Suppressor macrophage treated with lipopolysaccharide for 1 hour (primary cell): ENCODE measurements at places on chromosomes 7 and 10.

GRCh38 chr10:25175527-25176420 lies 973 bp downstream of the GPR158 start:
- DNase-seq = no peak

- no peak for DNase-seq
Observed at GRCh38 chr10:77634939-77635338, 2.7 kb downstream of the KCNMA1 start.

- DNase-seq = no peak
Observed at GRCh38 chr7:66176914-66177313, 28.2 kb upstream of the TPST1 start.

GRCh38 chr7:115106316-115106715 lies 184.4 kb downstream of the MDFIC start:
- DNase-seq = no peak

- peak; percentile 21 for DNase-seq
Observed at GRCh38 chr7:101465576-101466196, 103.0 kb downstream of the COL26A1 start.

- peak; percentile 38 for DNase-seq
Observed at GRCh38 chr10:87775766-87776165, 42.3 kb downstream of the ATAD1 start.

GRCh38 chr10:74227697-74228424 lies 76.8 kb downstream of the ADK start:
- peak; percentile 94 for DNase-seq

DNA sequence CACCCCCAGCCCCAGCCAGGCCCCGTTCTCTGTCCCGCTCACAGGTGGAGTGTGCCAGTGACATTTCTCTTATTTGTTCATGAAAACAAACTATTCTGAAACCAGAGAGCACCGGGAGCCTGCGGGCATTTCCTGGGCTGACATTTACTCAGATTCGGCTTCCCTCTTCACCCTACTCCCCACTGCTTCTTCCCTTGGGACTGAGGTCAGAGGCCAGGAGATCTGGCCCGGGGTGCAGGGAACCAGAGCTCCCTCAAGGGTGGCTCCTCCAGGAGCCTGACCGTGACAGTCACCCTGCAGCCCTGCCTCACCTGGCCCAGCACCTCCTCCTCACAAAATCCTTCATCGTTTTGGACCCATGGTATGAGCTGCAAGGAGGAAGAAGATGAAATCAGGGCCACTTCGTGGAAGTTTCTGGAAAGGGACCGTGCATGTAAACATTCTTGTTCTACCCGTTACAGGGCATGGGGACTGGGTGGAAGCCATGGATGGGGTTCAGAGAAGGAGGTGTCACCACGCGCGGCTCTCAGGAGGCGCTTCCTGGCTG lies 12.2 kb downstream of the BHLHA15 start:
- no peak for DNase-seq

GRCh38 chr7:152054367-152055230 lies 29.1 kb downstream of the GALNT11 start:
- no peak for DNase-seq

DNA sequence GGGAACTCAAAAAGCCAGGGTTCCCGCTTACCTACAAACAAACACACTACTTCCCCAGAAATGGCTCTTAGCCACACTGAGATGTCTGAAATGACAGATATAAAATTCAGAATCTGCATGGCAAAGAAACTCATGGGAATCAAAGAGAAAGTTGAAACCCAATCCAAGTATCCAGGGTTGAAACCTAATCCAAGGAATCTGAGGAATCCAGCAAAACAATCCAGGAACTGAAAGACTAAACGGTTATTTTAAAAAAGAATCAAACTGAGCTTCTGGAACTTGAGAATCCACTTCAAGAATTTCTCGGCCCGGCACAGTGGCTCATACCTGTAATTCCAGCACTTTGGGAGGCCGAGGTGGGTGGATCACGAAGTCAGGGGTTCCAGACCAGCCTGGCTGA lies 568.8 kb downstream of the POM121L12 start:
- no peak for DNase-seq

DNA sequence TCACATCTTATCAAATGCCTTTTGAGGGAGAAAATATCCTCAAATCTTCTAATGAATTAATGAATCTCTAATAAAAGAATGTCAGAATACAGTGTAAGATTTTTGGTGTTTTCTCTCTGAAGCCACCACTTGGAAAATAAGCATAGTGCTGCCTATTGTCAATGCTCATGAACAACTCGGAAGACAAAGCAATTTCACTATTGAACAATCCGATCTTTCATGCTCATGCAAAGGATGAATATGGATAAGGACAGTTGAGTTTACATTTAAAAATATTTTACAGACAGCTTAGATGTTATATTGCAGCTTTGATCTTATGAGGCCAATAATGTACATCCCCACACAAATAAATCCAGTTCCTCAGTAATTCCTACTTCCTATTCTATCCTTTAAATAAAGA lies 40.6 kb downstream of the MAGI2 start:
- DNase-seq = no peak

- DNase-seq = no peak
Observed at GRCh38 chr7:90626013-90626412, 29.9 kb downstream of the CDK14 start.

GRCh38 chr7:27134392-27134791 lies 3.8 kb upstream of the HOXA4 start:
- peak; percentile 98 for DNase-seq

- DNase-seq = no peak
Observed at GRCh38 chr10:79379512-79380124, 32.3 kb downstream of the PPIF start.

GRCh38 chr7:10418985-10419384 lies 554.7 kb upstream of the PHF14 start:
- no peak for DNase-seq

- no peak for DNase-seq
Observed at GRCh38 chr7:78279032-78279431, 480.5 kb downstream of the PHTF2 start.

DNA sequence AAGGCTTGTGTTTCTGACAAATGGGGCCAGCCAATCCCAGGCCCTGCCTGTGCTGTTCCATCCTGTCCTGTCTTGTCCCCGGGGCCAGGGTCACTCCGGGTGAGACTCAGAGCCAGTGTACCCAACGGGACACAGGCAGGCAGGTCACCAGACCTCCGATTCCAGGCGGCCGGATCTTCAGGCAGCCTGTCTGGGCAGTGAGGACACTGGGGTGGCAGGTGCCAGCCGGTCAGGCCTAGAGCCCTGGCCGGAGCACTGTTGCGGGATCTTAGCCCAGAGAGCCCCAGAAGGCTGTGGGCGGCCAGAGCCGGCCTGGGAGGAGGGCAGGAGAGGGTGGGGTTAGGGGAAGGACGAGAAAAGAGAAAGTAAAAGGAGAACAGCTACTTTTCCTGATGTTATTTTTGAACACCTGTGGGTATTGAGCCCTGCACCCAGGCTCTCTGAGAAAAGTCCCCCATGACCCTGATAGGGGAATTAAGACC lies 134.3 kb upstream of the TNRC18 start:
- DNase-seq = peak; percentile 71

GRCh38 chr10:68697106-68697505 lies 23.9 kb upstream of the CCAR1 start:
- DNase-seq = no peak

- no peak for DNase-seq
Observed at GRCh38 chr7:117193564-117193963, 129.3 kb downstream of the WNT2 start.

DNA sequence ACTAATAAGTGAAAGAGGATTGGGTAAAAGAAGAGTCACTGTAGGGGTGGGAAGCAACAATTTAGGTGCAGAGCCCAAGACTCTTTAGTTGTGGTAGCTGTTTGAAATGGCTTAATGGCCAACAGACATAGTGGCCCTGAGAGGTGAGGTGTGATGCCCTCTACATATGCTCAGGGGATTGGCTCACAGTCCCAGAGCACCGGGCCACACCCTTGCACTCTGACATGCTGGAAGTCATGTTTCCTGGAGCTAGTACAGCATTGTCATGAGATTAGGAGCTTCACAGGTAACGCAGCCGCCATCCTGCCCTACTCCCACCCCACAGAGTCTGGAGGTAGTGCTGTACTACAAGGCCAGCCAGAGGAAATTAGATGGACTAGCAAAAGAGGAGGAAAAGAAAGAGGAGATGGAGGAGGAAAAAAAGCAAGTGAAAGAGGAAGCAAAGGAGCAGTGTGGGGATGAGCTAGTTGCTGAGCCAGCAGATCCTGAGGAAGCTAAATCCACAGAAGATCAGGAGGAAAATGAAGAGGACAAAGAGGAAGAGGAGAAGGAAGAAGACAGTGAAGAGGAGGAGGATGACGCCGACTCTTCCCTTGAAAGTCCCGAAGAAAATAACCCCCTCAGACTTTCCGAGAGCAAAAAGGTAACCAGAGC lies 14.8 kb upstream of the FLNC start:
- no peak for DNase-seq

- no peak for DNase-seq
Observed at GRCh38 chr10:129030603-129030895, 436.5 kb upstream of the MGMT start.

GRCh38 chr10:44988957-44989585 lies 10.5 kb upstream of the DEPP1 start:
- DNase-seq = no peak

GRCh38 chr10:59872892-59873463 lies 33.4 kb downstream of the CCDC6 start:
- peak; percentile 69 for DNase-seq

GRCh38 chr10:104297697-104298660 lies 29.0 kb downstream of the GSTO2 start:
- DNase-seq = no peak

DNA sequence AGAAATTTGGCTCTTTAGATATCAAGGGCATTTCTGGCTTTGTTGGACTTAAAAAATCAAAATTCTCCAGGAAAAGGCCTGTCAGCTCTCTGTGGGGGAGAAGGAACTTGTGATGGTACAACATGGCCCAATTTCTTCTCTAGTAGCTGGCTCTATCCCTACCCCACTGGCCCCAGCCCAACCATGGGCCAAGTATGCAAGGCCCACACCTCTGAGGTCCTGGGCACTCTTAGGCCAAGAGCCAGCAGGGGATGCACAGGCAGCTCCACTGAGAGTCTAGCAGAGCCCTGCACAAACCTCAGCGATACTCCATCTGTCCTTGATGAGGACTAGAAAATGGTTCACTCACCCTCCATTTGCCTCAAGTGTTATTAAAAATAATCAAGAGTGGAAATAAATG lies 261.2 kb downstream of the C7orf25 start:
- DNase-seq = no peak

- no peak for DNase-seq
Observed at GRCh38 chr7:116955340-116955739, 2.0 kb downstream of the ST7 start.

GRCh38 chr10:33805831-33806230 lies 471.4 kb upstream of the NRP1 start:
- DNase-seq = no peak

- no peak for DNase-seq
Observed at GRCh38 chr10:21146436-21146789, 249.3 kb upstream of the NEBL start.

DNA sequence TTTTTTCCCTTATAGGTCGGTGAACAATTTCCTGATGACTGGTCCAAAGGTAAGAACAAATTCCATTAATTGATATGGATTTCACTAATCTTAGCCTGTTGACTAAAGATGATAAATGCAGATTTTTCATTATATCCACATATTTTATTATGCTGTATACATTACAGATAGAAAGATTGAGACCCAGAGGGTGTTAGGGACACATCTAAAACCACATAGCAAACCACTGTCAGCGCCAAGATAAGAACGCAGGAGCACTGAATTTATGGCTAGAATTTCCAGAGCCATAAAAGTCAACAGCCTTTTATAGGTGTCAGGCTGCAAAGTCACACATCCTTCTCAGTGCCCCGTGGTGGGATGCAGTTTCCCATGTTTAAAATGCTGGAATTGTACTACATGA lies 16.2 kb downstream of the WNT8B start:
- DNase-seq = no peak

DNA sequence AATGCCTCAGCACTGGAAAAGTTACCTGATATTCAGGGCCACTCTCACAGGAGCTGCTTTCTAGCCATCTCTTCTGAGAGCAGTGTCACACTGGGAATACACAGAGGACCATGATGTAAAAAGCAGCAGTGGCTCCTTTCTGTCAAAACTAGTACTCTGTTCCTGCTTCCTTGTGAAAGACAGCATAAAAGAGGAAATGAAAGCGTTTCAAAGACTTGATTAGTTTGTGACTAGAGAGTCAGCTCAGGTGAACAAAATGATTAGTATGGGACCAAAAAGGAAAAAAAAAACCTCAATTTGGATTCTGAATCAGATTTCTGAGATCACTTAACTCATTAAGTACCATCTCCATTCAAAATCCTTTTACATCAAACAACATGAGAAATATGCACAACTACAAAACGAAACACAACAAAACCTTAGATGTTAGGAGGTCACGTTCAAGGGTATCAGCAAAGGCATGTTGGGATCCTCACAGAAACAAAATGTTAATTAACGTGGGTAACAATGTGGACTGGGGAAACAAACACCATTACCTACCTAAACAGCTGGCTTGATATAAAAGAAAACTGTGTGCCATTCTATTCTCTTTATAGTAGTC lies 103.7 kb downstream of the MACC1 start:
- peak; percentile 83 for DNase-seq

- DNase-seq = no peak
Observed at GRCh38 chr7:79529214-79529880, 75.9 kb upstream of the MAGI2 start.

GRCh38 chr7:107668296-107668695 lies 7.7 kb downstream of the SLC26A4 start:
- no peak for DNase-seq

DNA sequence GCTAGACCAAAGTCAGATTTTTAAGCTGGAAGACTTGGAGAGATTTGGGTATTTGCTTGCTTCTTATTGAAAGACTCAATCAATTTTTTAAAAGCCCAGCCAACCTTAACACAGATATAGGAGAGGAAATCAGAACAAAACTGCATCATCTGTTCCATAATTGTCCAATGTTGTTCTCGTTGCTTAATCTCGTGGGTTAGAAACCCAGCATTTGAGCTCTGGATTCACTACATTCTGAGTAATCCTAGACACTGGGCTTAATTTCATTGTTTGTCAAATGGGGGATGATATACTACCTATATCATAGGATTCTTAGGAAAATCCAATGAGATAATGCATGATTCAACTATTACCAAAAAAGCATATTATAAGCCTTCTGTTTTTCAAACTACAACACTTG lies 48.9 kb downstream of the CALD1 start:
- DNase-seq = no peak

GRCh38 chr10:78362406-78363022 lies 328.9 kb downstream of the RPS24 start:
- DNase-seq = peak; percentile 69
